ENCODE measurements at places on chromosomes 5 and 9.

GRCh38 chr5:34930870-34931269 is 1.5 kb downstream of the DNAJC21 start:
- no peak for DNase-seq

GRCh38 chr9:128439273-128439672 is 16.5 kb upstream of the ODF2 start:
- DNase-seq, result no peak

DNA sequence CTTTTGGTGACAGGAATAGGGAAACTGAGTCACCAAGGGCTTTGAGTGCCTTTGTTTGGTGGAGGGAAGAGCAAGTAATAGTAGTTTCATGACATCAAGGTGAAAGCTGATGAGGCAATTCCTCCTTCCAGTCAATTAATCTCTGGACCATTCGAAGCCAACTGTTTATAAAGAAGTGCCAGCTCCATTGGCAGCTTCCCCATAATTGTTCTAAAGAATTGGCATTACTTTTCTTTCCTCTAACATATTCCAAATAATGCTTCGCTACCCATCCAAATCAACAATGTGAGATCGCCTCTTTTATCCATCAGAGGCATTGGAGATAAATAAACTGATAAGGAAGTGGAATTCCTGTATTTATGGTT is 132.4 kb downstream of the NPR3 start:
- no peak for DNase-seq

GRCh38 chr5:8093669-8094068 is 224.7 kb downstream of the MTRR start:
- DNase-seq, result no peak

- no peak for DNase-seq
Observed at GRCh38 chr9:33246269-33246860, 6.4 kb downstream of the SPINK4 start.

All from OCI-LY7 (cell line).